ENCODE measurements at places on chromosomes 11 and 22.
A peak's percentile ranks its signal among the peaks of the same experiment; 100 is the strongest.

GRCh38 chr22:43153899-43154298, 2.5 kb downstream of the TSPO start:
- no peak for DNase-seq

GRCh38 chr11:67466962-67467771, 1.9 kb downstream of the TMEM134 start:
- DNase-seq = no peak

- no peak for DNase-seq
Observed at GRCh38 chr22:20429254-20430100, 8.1 kb downstream of the SCARF2 start.

DNA sequence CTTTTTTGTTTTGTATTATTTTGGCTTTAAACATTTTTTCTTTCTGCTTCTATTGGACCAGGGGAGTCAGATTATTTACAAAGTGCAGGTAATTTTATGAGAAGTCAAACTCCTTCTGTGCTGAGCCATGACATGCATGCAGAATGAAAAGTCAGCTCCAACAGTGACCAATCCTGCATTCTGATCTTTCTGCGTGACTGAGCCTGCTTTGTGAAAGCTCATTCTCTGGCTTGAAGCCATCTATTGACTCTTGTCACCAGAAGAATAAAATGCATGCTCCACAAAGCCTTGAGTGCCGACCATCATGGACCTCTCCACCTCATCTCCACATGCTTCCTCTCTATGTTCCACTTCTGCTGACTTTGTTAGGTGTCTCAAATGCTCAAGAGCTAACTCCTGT, 50.2 kb downstream of the MIAT start:
- DNase-seq = peak; percentile 6

GRCh38 chr11:57713835-57714234, 1.4 kb downstream of the TMX2 start:
- DNase-seq = no peak

DNA sequence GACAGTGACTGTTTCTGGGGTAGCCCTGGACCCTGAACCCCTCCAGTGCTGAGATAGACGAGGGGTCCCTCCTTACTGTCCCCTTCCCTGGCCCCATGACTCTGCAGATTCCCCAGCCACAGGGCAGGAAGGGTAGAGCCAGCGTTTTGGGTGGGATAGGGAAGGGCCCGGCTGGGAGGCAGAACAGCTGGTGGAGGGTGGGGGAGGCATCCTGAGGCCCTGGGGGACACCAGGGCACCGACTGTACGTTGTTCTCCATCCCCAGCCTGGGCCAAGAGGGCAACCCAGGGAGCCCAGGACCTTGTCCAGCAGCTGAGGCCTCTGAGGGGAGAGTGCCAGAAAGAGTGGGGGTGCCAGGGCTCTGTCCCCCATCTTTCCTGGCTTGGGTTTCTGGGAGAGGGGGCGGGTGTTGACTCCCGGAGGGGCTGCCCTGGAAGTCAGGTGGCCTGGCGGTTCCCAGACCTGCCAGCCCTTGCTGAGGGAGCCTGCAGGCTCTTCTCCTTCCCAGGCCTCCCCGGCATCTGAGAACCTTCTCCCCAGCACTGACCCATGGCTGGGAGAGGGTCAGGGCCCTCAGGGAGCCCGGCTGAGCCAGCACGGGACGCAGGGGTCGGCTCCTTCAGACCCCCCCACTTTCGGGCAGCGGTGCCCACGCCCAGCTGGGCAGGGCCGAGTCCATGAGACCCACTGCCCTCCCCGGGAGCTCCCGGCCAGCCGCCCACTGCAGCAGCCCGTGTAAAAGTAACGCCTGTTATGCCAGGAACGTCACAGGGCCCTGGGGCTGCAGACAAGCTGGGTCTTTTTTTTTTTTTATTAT, 30.3 kb downstream of the IGF2 start:
- DNase-seq = no peak

GRCh38 chr22:31922534-31922933, 21.8 kb upstream of the YWHAH start:
- no peak for DNase-seq

- no peak for DNase-seq
Observed at GRCh38 chr11:122618927-122619326, 36.6 kb upstream of the UBASH3B start.

GRCh38 chr11:129888451-129888850, 6.9 kb downstream of the NFRKB start:
- DNase-seq = no peak

GRCh38 chr11:63614136-63614671, at the start of gene PLAAT3:
TSS of gene PLAAT3 (minus strand) at chr11:63614433. CDS start at chr11:63614014, 419 bp downstream.
- DNase-seq = no peak

DNA sequence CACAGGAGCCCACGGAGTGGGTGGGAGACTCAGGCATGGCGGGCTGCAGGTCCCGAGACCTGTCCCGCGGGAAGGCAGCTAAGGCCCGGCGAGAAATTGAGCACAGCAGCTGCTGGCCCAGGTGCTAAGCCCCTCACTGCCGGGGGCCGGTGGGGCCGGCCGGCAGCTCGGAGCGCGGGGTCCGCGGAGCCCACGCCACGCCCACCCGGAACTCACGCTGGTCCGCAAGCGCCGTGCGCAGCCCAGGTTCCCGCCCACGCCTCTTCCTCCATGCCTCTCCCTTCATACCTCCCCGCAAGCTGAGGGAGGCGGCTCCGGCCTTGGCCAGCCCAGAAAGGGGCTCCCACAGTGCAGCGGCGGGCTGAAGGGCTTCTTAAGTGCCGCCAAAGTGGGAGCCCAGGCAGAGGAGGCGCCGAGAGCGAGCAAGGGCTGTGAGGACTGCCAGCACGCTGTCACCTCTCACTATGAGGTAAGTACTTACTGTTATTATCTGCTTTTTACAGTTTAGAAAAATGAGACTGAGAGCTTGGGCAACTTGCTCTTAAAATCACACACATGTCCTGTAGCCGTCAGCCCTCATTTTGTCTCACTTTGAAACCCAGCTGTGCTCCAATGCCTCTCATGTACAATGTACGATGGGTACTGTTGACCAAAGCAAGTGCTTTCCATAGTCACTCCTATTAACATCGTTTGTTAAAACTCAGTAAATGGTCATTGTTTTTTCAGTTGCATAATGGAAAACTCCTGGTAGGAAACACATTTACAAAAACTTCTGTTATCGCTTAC, 12.2 kb upstream of the OR10D3 start:
- no peak for DNase-seq

- DNase-seq = no peak
Observed at GRCh38 chr11:102783720-102784119, 3.3 kb upstream of the MMP10 start.

DNA sequence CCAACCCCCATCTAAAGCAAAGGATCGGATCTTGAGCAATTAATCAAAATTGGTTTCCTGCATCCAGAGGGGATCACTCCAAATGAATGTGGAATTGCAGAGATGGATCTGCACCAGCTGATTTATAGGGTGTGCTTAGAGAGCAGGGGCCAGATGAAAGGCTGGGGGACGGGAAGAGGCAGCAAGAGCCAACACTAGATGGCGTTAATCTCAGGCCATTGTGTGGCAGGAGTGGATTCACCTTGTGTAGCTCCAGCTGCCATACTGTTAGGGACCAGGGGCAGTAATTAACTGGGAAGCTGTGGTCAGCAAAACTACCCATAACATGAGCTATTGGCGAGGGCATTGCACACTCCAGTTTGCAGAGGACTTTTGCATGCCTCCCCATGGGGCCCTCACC, 35.6 kb downstream of the SERPINH1 start:
- peak; percentile 38 for DNase-seq

DNA sequence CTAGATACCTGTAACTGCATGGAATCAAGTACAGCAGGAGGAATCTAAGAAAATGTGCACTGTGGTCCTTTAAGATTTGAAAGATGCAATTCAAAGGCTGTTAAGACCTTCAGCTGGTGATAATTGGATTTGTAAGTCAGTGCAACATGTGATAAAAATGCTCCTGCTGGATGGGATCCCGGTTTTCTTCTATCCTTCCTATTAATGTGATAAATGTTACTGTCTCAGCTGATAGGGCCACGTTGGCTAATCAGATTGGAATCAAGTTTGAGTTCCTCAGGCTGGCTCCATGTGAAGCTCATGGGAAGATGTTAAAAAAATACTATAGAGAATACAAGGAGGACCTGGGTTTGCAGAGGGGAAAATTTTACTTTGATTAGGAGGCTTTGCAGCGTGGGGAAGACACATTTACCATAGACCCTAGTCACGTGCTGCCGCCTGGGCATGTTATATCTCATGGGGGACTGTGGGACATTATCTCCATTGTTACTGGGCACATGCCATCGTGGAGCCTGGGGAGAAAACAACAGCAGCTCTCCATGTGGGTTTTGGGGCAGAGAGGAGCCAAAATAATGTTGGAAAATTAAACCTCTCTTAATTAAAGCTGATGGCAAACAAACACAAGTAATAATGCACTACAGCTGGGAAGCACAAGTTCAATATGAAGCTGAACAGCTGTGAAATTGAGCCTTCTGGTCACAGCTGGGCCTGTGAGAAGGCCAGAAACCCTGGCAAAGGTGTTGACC, 652.5 kb downstream of the NTM start:
- no peak for DNase-seq

- DNase-seq = no peak
Observed at GRCh38 chr11:78532991-78533390, 41.7 kb downstream of the NARS2 start.

- DNase-seq = no peak
Observed at GRCh38 chr11:92753161-92753560, 216.3 kb upstream of the MTNR1B start.

DNA sequence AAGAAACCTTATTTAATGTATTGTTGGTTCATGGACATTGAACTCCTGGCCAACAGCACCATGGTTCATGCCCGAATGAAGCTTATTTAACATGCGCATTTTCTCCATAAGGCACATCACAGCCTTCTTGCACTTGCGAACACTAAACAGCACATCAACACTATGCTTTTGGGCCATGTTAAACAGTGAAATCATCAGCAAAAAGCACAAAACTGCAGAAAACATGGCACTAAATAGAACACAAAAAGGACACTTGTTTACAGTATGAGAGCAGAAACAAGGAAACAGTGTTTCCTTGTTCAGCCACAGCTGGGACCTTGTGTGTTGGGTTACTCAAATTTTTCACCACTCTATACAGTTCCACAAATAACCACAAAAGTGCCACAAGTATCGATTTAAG, 122.3 kb downstream of the MSANTD4 start:
- DNase-seq = no peak

Data from NCI-H2029 treated with DMSO at 0.1 percent for 48 hours (cell line).